ENCODE measurements at places on chromosomes 12 and 14.

DNA sequence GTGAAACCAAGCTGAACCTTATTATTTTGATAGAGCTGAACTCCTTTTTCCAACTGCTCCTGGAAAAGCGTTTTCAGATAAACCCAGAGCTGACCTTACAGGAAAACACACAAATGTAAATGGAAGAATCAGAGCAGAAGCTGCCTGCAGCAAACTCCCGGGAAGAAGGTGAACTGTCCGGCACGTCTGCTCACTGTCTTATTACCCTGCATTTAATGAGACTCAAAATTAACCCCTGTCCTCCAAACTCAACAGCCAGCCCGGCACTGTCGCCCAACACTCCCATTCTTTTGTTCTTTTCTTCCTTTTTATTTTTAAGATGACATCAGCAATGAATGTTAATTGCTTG lies 1046.9 kb upstream of the FLRT2 start:
- DNase-seq = no peak

GRCh38 chr12:52857500-52857899 lies 8.7 kb upstream of the KRT78 start:
- DNase-seq = no peak

DNA sequence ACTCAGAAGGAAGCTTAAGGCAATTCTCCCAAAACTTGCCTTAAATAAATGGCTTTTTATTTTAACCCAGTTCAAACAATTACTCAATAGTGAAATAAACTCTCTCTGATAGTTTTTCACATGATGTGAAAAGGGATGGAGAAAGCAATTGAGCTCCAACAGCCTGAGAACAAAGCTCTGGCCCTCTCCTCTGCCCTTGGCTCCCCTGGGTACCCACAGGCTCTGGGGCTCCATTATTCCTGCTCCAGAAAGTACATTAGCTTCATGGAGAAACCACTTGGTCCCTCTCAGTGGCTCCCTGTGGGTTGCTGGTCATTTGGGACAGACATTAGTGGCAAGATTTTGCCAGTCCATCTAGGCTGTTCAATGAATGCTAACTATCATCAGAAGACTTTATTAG lies 242.8 kb downstream of the ATP23 start:
- no peak for DNase-seq

- DNase-seq = no peak
Observed at GRCh38 chr14:105313381-105314286, 914 bp upstream of the PACS2 start.

- DNase-seq = no peak
Observed at GRCh38 chr14:99938376-99938775, 126.8 kb upstream of the EVL start.

- DNase-seq = no peak
Observed at GRCh38 chr12:45981075-45981837, 9.1 kb downstream of the SCAF11 start.

- DNase-seq = no peak
Observed at GRCh38 chr12:129651951-129652350, 251.9 kb downstream of the TMEM132D start.

DNA sequence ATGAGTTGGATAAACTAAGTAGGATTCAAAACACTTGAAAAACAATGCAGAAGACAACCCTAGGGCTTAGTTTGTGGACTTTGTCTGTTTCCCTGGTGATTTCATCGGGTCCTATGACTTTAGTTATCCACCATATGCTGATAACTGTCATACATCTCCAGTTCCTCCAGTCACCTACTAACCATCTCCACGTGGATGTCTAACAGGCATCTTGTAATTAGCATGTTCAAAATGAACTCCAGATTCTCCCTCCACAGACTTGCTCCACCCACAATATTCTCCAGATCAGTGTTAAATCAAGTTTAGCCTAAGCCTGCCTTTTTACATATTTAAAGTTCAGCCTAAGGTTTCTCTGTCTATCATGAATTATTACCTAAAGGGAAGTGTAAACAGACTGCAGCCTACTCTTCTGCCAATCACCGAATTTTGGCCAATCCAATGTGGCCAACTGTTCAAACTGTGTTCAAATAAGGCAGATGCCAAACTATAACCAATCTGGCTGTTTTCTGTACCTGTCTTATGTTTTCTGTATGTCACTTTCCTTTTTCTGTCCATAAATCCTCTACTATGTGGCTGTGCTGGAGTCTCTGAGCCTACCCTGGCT lies 87.1 kb downstream of the PAX9 start:
- DNase-seq = no peak

GRCh38 chr12:5177731-5178130 lies 134.1 kb downstream of the KCNA5 start:
- no peak for DNase-seq

GRCh38 chr12:104951759-104952509 lies 6.2 kb downstream of the SLC41A2 start:
- DNase-seq = no peak

- no peak for DNase-seq
Observed at GRCh38 chr12:122965321-122965751, 927 bp downstream of the ABCB9 start.

DNA sequence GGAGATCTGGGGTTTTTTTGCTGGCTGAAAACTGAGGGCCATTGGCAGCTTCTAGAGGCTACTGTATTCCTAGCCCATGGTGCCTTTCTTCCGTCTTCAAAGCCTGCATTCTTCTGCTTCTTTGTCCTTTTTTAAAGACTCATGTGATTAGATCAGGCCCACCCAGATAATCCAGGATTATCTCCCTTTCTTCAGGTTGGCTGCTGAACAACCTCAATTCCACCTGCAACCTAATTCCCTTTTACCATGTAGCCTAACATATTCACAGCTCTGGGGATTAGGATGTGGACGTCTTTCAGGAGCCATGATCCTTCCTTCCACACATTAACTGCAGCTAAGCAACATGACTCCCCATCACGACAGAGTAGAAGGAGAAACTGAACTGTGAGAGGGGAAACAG lies 985.5 kb downstream of the DIO2 start:
- no peak for DNase-seq

- no peak for DNase-seq
Observed at GRCh38 chr14:36215217-36215598, 38.7 kb upstream of the PTCSC3 start.

- no peak for DNase-seq
Observed at GRCh38 chr12:51972849-51973273, 21.4 kb downstream of the ACVR1B start.

GRCh38 chr14:20247646-20248246 lies 8.7 kb downstream of the OR11H4 start:
- no peak for DNase-seq

DNA sequence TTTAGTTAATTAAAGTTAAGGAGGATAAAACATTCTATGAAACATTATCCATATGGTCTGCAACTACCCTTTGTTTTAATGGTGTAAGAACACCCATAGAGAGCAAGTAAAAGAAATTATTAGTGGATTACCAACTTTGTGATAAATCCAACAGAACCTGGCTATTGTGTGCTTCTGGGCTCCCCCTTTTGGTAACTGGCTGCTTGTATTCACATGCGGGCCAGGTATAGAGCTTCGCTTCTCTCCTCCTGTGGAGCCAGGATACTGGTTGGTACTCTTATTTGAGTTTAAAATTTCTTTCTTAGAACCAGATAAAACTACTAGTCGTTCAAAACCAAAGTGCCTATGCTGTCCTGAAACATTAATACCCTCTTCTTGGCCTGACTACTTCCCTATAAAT lies 81.0 kb downstream of the PTPRR start:
- no peak for DNase-seq

GRCh38 chr12:3055704-3056467 lies 21.3 kb upstream of the TSPAN9 start:
- DNase-seq = peak; percentile 66

DNA sequence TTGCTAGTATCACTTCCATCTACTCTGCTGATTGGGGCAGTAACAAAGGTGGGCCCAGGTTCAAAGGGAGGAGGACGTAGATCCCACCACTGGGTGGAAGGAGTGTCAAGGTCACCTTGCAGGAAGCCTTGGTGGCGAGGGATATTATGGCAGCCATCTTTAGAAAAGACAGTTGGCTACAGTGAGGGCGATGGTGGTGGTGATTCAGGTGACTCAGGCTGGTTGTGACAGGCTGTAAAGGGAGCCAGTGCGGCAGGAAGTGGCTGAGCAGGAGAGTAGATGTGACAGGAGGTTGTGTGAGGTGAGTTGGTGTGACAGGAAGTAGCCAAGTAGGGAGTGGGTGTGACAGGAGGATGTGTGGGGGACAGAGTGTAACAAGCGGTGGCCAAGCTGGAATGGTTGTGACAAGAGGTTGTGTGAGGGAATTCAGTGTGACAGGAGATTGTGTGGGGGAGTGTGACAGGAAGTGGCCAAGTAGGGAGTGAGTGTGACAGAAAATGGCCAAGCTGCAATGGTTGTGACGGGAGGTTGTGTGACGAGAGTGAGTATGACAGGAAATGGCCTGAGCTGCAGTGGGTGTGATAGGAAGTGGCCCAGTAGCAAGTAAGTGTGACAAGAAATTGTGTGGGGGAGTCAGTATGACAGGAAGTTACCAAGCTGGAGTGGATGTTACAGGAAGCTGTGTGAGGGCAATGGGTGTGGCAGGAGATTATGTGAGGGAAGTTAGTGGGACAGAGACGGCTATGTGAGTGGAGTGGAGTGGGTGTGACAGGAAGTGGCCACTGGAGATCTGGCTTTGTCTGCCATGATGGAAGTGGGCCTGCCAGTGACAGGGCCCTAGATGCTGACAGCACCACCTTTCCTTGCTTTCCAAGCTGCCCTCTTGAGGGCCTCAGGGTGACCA lies 136.5 kb upstream of the MYL2 start:
- DNase-seq = no peak

GRCh38 chr14:80059041-80059440 lies 152.3 kb downstream of the DIO2 start:
- DNase-seq = no peak

DNA sequence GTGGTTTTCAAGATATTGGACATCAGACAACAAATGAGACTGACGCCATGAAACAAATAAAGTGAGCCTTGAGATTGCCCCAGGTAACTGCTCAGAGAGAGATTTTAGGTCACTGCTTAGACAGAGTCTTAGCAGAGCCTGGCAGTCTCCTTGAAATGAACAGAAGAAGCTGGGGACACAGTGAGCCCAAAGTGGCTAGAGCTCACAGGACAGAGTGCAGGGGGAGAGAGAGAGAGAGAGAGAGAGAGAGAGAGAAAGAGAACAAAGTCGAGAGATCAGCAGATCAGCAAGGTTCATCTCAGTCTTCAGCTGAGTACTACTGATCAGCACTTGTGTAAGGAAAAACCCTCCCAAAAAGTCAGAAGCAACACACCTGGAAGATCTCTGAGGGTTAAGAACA lies 147.4 kb downstream of the RMST start:
- no peak for DNase-seq

DNA sequence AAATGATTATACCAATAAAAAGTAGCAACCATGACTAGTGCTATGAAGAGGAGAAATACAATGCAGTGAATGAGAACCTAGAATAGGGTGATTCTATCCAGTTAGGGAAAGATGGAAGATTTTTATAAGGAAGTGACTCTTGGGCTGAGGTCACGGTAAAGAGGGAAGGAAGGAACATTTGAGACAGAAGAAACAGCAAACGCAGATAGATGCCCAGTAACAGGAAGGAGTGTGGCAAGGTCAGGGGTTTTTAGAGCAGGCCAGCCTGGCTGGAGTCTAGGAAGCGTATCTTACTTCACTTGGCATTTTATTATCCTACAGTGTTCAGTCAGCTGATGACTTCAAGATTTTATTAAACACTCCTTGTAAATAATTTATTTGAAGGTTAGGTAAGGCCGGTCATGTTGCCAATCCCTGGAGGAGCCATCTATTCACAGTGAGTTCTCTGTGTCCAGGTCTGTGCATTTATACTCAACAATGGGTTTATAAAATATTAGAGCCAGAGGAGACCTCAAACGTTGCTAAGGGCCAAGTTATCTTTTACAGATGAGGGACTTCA lies 170.6 kb downstream of the PRKCH start:
- DNase-seq = no peak

GRCh38 chr14:81940651-81941050 lies 407.0 kb upstream of the SEL1L start:
- DNase-seq = no peak

DNA sequence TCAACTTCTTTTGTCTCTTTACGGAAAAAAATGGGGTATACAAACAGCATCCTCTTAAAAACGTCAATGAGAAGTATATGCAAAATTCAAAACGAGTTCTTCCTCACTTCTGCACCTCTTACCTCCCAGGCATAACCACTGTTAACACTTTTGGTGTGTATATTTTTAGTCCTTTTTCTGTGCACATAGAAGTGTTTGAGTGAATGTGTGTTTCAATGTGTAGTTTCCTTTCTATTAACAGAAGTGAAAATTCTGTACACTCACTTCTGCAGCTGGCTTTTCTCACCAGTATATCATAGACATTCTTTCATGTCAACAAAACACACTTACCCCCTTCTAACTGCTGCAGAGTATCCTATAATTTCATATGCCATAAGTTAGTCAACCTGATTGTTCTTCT lies 5.4 kb downstream of the UBR7 start:
- no peak for DNase-seq

DNA sequence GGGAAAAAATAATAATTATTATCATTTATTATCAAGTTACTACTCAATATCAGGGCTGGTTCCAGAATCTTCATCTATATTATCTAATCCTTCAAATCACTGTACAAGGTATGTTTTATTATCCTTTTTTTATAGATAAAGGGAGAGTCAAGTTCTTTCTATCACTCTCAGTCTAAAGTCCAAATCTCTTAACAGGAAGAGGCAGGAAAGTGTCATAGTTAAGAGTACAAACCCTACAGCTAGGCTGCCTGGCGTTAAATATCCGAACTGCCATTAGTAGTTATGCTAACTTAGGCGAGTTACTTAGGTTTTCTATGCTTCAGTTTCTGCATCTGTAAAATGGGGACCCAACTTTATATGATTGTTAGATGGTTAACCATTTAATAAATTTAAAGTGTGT lies 99.4 kb upstream of the CCDC91 start:
- no peak for DNase-seq

DNA sequence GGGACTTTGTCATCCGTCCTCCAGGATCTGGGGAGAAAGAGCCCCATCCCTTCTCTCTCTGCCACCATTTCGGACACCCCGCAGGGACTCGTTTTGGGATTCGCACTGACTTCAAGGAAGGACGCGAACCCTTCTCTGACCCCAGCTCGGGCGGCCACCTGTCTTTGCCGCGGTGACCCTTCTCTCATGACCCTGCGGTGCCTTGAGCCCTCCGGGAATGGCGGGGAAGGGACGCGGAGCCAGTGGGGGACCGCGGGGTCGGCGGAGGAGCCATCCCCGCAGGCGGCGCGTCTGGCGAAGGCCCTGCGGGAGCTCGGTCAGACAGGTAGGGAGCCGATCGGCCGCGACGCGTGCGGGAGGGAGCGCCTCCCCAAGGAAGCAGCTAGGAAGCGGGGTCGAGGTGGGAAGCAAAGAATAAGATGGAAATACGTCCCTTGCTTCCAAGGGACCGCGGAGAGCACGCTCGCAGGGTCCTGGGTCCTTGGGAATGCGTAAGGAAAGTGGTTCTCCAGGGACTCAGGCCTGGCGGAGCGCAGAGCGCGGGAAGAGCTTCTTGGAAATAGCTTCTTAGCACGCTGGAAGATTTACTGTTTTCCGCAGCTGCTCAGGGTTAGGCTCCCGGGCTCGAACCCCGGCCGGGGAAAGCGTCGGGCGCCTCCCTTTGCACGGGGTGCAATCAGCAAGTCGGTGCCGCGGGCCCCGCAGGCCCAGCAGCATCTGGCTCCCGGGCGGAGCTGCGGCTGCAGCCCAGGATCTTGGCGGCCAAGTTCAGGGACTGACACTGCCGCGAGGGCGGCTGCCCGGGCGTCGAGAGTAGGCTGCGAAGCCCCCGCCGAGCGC lies 457 bp downstream of the SOCS2 start:
- DNase-seq = peak; percentile 46

GRCh38 chr14:67491741-67492507 lies 3.4 kb upstream of the TMEM229B start:
- DNase-seq = no peak
